Activated naive CD4-positive, alpha-beta T cell (primary cell): ENCODE measurements at places on chromosomes 5 and 9.

GRCh38 chr9:138051586-138052321, 174.2 kb downstream of the CACNA1B start:
- DNase-seq = no peak

DNA sequence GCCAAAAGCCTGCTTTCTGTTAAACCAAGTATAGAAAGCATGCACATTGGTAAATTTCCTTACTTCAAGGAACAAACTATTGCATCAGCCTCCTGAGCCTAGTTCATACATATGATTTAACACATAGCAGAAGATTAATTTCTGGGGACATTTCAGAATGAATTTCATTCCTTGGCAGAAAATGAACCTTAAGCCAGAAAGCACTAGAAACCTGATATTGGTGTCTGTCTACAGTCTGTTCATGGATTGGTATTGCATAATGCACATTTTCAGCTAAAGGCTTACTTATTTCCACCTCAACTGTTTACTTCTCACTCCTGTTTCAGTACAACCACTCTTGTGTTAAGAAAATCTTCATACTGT, 1471.8 kb upstream of the NUDT12 start:
- DNase-seq = no peak

- DNase-seq = no peak
These were observed at the start of gene DIPK1B for GRCh38 chr9:136711751-136712689. TSS of gene DIPK1B (plus strand) at chr9:136712572. CDS start at chr9:136712666, 94 bp downstream.

DNA sequence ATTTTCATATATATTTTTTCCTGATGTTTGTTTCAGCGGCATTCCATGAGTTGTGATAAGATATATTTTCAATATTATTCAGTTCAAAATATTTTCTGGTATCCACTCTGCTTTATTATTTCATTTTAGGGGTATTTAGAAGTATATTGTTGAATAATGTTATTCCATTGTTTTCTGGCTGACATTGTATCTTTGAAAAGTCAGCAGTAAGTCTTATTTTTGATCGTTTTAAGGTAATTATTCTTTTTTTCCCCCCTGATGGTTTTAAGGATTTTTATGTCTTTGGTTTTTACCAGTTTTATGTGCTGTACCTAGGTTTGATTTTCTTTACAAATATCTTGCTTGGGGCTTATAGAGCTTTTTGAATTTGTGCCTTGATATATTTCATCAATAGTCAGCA, 6.6 kb upstream of the GLRA1 start:
- DNase-seq = no peak
